Activated CD4-positive, alpha-beta T cell treated with anti-CD3 and anti-CD28 coated beads for 24 hours (primary cell): ENCODE measurements at places on chromosomes 6 and 20.
A peak's percentile ranks its signal among the peaks of the same experiment; 100 is the strongest.

- DNase-seq: no peak
Measured at GRCh38 chr6:149642829-149643580, 5.5 kb downstream of the KATNA1 start.

- DNase-seq: no peak
Measured at GRCh38 chr6:114342826-114343781, at the start of gene HS3ST5. TSS of gene HS3ST5 (minus strand) at chr6:114343023. CDS start at chr6:114062845, 280,178 bp downstream.

- no peak for DNase-seq
Measured at GRCh38 chr6:42257614-42258013, 40.0 kb upstream of the MRPS10 start.

DNA sequence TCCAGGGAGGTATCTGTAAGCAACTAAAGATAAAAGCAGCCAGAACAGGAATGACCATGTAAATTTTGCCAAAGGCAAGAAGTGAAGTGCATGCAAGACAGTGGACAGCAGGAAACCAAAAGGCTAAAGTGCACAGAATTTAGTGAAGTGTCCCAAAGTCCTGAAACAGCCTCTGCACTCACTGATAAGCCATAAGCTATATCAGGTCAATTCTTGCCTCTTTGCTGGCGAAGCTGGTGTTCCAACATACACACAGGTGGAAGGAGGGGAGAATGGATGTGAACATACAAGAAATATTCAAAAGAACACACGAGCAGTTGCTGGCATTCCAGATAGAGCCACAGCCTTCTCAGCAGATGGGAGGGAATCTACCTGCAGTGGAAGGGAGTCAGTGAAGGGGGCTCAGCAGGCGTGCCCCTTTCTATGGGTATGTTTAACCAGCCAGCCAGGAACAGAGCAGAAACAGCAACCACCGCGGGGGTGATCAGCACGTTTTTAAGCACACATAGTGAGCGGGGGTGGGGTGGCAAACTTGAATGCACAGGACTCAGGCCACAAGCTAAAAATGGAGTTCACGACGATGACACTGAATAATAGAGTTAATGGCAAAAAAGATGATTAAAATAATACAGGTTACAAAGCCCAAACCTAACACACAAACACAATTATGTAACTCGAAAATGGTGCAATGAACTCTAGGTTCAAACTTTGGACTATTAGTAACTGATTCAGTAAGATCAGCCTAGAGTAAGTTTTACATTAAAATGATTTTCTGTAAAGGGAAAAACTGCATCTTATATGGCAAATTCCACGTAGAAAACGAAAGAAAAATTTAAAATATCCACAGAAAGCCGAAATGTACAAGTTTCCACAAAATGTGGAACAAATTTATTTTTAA lies 1.2 kb downstream of the ECI2 start:
- no peak for DNase-seq

DNA sequence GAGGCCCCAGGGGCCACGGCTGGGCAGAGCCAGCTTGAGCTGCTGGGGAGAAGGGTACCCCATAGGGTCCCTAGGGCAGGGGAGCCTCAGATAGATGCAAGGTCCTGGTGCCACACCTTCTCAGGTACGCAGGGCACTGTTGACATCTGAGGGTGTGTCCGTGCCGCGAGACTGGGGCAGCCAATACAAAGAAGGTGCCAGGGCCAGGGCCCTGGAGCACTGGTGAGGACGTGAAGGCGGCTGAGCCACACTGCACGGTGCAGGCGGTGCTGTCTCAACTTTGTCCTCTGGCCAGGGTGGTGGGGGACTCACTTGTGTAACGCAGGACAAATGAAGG lies 649 bp upstream of the LRRC73 start:
- no peak for DNase-seq

DNA sequence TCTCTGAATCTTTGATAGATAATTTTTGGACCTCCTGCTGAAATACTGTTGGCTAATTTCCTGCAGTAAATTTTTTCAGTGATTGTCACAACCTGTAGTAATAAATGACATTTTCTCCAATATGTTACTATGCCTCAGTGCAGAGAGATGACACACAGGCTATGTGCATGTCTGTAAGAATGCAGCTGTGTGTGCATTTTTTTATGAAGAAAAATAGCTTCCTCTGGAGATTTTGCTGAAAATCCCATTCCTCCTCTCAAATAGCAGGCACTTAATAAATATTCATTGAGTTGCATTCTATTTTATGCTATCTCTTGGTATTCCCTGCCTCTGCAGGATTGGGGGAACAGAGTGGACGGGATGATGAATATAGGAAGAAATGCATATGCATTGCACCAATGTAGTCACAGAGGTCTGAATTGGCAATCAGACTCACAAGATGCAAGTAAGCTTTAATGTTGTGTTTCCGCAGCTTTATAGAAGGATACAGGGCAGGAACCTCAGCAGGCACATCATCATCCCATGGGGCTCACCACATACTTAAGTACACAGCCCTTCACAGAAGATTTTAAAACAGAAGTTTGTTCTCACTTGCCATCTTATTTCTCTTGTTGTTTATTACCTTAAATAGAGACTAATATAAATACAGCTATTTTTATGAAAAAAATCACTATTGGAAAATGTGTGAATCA lies 474.7 kb downstream of the EPM2A start:
- DNase-seq: no peak

GRCh38 chr20:33164763-33165095 lies 3.2 kb upstream of the BPIFA2 start:
- no peak for DNase-seq

GRCh38 chr6:128863983-128864382 lies 19.0 kb upstream of the LAMA2 start:
- no peak for DNase-seq

- no peak for DNase-seq
Measured at GRCh38 chr6:10485406-10485805, 35.7 kb upstream of the GCNT2 start.

DNA sequence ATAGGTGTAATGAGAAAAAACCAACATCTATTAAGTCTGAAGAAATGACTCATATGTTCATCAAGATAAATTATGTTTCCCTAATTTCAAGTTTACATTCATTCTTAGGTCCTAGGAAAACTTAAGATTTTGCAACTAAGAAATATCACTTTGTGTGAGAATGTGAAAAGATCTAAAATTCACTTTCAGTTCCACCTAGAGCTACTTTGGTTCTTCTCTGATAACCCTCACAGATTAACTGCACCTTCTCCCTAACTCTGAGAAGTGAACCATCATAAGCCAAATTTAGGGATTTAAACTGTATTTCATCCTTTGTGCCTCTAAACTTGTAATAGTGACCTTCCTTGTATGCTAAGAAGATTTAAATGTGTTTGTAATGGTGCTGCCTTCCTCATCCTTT lies 213.0 kb downstream of the FRK start:
- DNase-seq: no peak

GRCh38 chr6:134647861-134648260 lies 302.0 kb downstream of the ALDH8A1 start:
- no peak for DNase-seq

DNA sequence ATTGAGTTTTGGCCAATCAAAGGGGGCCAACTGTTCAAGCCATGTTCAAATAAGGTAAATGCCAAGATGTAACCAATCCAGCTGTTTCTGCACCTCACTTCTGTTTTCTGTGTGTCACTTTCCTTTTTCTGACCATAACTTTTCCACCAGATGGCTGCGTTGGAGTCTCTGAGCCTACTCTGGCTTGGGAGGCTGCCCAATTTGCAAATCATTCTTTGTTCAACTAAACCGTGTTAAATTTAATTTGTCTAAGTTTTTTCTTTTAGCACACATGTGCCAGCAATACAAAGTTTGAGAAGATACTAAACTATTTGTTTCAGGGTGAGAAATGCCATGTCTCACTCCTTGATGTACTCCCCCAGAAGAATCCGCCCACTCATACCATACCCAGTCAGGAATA lies 52.1 kb downstream of the IYD start:
- no peak for DNase-seq

DNA sequence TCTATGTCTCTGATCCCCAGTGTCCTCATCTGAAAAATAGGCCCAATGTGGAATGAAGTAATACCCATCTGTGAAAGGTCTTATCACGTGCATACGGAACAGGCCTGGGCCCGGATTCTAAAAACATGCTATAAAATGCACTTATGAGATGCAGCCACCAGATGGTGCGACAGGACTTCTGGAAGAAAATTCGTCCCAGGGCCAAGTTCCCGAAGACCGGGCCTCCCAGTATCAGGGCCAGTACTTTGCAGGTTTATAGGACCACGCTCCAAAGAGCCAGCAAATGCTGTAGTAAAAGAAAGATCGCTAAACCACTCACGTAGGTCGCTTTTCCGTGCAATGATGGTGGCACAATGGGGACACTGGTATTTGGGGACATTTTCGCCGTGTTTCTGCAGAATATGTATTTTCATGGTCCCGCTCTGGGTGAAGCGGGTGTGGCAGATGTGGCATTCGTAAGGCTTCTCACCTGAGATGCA lies 10.6 kb downstream of the CTCFL start:
- DNase-seq: peak; percentile 7

- no peak for DNase-seq
Measured at GRCh38 chr20:44014807-44015732, 100.4 kb downstream of the TOX2 start.

DNA sequence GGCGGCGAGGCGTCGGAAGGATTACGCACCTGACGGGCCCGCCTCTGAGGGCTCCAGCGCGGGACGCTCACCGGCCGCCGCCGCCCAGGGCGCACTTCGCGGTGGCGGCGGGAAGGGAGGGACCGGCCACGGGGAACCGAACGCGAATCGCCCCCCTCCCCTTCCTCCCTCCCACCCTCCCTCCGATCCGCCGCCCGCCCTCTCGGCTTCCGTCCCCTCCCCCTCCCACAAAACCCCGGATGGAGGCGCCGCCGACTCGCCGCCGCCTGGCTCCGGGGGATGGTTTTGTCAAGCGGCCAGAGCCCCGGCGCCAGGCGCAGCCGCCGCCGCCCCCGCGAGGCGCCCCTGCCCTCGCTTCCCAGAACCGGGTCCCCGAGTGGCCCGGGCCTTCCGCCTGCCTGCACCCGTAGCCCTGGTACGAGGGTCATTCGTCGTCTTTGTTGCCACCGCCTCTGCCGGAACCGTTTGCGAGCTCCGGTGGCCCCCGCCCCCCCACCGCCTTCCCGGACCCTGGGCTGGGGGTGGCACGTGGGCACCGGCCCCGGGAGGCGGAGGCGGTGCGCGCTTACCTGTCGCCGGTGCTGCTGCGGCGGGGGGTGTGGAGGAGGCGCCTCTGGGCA lies 398 bp downstream of the ZBTB2 start:
- peak; percentile 74 for DNase-seq

DNA sequence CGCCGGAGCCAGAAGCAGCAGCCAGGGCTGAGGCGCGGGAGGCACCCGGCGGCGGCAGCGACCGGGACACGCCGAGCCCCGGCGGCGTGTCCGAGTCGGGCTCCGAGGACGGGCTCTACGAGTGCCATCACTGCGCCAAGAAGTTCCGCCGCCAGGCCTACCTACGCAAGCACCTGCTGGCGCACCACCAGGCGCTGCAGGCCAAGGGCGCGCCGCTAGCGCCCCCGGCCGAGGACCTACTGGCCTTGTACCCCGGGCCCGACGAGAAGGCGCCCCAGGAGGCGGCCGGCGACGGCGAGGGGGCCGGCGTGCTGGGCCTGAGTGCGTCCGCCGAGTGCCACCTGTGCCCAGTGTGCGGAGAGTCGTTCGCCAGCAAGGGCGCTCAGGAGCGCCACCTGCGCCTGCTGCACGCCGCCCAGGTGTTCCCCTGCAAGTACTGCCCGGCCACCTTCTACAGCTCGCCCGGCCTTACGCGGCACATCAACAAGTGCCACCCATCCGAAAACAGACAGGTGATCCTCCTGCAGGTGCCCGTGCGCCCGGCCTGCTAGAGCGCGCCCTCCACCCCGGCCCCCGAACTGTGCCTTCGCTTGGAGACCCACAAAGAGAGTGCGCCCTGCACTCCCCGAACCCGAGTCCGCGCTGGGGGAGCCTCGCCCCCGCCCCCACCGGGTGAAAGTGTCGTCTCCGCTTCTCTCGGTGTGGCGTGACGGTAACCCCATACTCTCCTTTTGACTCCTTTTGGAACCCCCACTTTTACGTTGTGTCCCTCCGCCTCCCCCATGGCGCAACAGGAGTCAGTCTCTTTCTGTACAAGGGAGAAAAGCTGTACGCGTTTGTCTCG lies 1.6 kb downstream of the INSM1 start:
- DNase-seq: no peak

DNA sequence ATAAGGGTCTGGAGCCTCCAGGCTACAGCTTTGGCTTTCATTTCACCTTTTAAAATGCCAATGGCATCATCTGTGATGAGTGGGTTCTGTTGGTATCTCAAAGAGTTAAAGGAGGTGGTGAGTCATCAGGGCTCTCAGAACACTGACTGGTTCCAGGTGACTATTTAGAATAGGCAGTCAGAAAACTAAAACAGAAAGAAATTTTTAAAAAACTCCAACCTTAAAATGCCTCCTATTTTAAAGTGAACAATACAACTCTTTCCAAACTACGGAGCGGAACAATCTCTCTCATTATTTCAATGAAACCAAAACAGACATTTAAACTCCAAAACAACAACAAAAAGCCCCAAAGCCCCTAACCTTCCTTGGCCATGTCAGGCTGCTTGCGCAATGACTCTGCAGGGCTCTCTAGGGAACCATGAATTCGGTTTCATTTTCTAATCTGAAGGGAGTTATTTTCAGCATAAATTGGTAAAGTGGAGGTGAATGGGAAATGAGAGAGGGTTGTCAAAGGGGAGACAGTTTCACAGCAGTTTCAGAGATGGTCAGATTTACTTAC lies 194.9 kb downstream of the KIF6 start:
- DNase-seq: no peak

- no peak for DNase-seq
Measured at GRCh38 chr20:2086177-2086979, 15.2 kb upstream of the STK35 start.

GRCh38 chr6:12598919-12599318 lies 117.6 kb upstream of the PHACTR1 start:
- no peak for DNase-seq

- DNase-seq: no peak
Measured at GRCh38 chr6:112781241-112781640, 434.1 kb downstream of the RFPL4B start.

- DNase-seq: peak; percentile 74
Measured at GRCh38 chr6:158653577-158654354, 3.9 kb downstream of the SYTL3 start.

- DNase-seq: no peak
Measured at GRCh38 chr6:98579079-98579478, 255.3 kb upstream of the POU3F2 start.
